ENCODE measurements at places on chromosomes 11 and 22.

- DNase-seq = no peak
Measured at GRCh38 chr22:29831186-29831921, 6.7 kb downstream of the ASCC2 start.

- no peak for DNase-seq
Measured at GRCh38 chr11:45610627-45611026, 54.8 kb downstream of the CHST1 start.

DNA sequence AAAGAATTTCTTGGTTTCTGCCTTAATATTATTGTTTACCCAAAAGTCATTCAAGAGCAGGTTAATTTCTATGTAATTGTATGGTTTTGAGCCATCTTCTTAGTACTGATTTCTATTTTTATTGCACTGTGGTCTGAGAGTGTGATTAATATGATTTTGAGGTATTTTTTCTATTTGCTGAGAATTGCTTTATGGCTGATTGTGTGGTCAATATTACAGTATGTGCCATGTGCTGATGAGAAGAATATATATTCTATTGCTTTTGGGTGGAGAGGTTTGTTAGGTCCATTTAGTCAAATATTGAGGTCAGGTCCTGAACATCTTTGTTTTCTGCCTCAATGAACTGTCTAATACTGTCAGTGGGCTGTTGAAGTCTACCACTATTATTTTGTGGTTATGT lies 20.7 kb upstream of the RAB38 start:
- no peak for DNase-seq

DNA sequence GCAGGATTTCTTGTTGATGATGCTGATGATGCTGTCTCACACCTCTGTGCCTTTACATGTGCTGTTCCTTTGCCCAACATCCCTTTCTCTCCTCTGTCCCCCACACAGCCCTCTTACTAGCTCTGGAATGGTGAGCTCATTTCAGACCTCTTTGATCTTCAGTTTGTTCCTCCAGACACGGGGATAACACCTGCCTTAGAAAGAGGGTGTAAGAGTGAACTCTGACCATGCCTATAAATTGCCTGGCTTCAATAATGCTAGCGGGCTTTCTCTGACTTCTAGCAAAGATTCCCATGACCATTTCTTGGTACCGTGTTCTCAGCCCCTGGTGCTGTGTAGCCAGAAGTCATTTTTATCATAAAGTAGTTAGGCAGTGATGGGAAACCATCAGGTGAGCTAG lies 55.9 kb upstream of the DRD2 start:
- DNase-seq = no peak

- DNase-seq = no peak
Measured at GRCh38 chr11:91312541-91312940, 912.1 kb upstream of the FAT3 start.

GRCh38 chr11:450809-451451 lies 851 bp downstream of the PTDSS2 start:
- peak; percentile 63 for DNase-seq

GRCh38 chr11:32435511-32435941 lies at the start of gene WT1:
WT1 (minus strand) TSS chr11:32435539.
- DNase-seq = no peak
